ENCODE measurements at places on chromosomes 11 and 22.

GRCh38 chr11:70816156-70816678, 417.9 kb downstream of the CTTN start:
- no peak for DNase-seq

DNA sequence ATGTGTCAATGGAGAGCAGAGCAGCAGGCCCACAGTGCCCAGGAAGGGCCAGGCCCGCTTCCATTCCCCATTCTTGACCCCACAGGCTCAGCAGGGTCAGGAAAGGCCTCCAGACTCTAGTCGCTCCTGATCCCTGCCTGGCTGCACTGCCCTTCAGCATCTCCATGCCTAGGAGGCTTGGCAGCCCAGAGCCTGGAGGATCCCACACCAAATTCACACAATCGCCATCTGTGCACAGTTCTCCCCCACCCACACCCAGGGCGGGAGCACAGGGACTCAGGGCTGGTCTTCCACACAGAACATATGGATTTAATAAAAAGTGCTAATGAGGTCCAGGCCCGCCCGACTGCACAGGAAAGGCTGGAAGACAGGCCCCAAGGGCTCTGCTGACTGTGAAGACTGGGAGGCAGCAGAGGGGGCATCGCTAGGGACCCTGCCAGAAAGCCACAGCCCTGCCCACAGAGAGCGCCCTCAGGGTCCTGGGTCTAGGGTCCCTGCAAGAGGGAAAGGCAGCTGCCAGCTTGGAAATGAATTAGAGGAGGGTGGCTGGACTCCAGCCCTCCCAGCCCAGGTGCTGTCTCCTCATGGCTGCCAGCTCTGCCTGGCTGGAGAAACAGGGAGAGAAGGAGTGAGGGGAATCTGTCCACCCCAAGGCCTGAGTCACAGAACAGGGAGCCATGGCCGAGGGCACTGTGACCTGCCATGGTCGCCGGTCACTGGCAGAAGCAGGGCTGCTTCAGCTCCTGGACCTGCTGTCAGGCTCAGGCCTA, 39.7 kb downstream of the DKK3 start:
- DNase-seq = no peak

- DNase-seq = no peak
Measured at GRCh38 chr22:20836987-20837823, 21.4 kb downstream of the PI4KA start.

GRCh38 chr22:19719050-19719482, 4.3 kb upstream of the GP1BB start:
- DNase-seq = no peak

DNA sequence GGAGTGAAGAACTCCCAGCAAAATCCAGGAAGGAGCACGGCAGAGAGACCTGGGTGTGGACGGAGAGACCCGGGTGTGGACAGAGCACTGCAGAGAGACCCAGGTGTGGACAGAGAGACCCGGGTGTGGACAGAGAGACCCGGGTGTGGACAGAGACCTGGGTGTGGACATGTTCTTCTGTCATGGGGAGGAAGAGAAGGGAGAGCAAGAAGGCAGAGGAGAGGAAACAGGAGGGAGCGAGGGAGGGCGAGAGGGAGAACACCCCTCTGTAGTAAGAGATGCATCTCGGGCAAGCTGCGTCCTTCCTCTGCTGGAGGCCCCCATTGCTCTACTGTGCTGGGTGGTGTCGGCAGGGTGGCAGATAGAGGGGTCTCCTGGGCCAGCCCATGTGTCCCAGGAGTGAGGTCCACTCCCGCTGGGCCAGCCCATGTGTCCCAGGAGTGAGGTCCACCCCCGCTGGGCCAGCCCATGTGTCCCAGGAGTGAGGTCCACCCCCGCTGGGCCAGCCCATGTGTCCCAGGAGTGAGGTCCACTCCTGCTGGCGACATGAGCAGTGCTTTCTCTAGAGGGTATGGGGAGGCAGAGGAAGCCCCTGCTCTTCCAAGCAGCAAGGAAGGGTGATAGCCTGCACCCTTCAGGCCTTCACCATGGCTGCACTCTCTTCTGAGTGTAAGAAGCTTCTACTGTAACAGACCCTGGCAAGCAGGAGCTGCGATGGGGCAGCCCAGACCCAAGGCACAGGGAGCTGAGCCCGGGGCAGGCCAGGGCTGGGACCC, 934.2 kb downstream of the BRD1 start:
- no peak for DNase-seq

- no peak for DNase-seq
Measured at GRCh38 chr22:47356511-47357011, 594.1 kb downstream of the TBC1D22A start.

GRCh38 chr22:27474112-27474571, 327.4 kb downstream of the MN1 start:
- no peak for DNase-seq

DNA sequence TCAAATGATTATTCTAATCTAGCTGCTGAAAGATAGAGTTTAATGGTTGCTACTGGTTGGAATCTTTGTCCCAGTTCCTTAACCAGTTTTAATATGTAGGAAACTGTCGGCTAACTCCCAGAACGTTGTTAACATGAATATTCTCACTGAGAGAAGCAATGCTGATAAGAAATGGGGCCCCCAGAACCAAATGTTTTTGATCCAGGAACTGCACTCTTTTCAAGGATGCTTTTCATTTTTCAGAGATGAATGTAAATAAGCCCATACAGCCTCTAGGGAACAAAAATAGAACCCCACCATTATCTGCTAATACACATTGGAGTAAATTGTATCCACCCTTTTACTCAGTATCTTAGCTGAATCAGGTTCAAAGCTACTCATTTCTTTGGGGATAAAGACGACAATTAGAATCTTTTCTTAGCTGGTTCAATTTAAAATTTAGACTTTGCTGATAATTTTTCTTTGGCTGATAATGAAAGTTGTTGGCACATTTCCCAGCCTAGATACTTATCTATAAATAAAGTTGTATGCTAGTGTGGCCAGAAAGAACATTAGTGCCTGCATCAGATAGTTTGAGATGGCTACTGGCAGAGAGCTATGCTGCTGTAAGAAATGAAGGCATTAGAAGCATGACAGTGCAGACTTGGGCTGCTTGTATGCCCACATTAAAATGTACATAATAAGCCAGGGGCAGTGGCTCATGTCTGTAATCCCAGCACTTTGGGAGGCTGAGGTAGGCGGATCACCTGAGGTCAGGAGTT, 323.3 kb upstream of the PDGFD start:
- no peak for DNase-seq

DNA sequence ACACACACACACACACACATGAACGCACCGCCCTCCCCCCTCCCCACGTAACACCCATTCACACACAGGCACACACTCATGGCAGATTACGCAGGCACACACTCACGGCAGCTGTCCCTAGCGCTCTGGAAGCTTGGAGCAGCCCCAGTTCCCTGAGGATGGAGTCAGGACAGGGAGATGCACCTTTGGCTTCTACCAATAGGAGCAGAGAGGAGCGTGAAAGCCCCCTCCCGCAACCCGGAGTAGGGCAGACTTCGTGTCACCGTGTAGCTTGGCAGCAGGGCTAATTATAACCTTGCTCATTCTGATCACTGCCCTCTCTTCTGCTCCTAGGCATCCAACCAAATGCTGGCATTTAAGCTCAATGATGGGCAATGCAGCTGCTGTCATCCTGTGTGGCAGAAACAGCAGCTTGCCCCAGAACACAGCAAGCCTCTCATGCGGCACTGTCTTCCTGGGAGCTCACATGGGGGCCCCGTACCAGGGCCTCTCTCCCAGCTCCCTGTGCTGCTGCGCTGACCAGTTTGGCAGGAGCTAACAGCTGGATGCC, 31.9 kb downstream of the ANKK1 start:
- DNase-seq = no peak

DNA sequence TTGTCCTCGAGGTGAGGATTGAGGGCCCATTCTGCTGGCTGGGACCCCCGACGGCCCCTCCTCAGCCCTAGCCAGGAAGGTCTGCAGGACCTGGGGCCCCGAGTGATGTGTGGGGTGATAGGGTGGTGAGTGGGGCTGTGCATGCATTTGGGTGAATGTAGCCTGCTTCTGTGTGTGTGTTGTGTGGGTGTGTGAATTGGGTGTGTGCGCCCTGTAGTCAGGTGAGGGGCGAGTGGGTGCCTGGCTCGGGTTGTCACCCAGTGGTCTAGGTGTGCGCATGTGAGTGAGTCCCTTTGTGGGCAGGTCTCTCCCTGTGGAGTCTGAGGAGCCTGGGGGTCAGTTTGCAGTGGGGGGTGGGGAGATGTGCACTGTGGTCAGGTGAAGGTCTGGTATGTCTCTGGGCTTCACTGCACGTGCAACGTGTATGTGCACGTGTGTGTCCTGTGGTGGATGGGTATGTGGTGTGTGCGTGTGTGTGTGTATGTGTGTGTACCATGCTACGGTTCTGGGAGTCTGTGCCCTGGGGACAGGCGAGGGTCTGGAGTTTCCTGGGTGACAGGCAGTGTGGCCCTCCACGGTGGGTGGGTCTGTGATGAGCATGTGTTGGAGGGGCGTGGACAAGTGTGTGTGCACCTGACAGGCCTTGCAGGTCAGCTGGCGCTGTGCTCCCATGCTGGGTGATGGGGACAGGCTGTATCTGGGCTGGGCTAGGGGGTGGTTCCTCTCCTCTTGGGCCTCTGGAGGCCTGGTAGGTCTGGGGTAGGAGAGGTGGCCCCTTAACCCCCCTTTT, 1.0 kb downstream of the TMEM151A start:
- no peak for DNase-seq

DNA sequence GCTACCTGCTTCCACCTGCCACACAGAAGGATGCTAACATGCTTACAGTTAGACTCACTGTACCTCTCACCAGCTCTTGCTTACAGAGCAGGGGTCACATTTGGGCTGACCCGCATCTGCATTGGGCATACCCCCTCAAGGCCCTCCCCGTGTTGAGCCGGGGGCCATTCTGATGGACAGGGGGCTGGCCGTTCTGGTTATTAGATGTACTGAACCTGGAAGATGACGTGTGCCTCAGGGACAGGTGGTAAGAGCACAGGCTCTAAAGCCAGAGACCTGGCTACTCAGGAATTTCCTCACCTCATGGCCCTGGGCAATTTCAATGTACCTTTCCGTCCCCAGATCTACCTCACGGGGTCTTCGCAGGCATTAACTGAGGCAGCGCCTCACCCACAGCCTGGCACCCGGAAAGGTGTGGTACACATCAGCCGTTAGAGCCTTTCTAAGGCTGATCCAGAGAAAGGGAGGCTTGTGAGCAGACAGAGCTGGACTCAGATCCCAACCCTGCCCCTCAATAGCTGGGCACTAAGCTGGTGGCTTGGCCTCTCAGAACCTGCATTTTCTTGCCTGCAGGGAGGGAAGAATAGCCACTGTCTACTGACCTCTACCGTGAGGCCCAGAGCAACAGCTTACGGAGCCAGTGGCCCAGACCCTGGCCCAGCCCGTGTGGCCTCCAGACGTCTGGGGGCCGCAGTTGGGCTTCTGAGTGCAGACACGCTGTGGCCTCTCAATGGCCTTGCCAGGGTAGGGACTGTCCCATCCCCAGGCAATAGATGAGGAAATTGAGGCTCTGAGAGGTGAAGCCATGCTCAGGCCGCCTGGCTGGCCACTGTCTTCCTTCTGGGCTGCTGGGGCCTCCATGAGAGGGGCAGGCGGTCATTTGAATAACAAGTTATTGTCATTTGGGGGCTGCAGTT, 100.6 kb downstream of the MORC2 start:
- no peak for DNase-seq
